CD4-positive, alpha-beta T cell treated with Interleukin-12 subunit alpha and Interleukin-12 subunit beta, for 1 hour (primary cell): ENCODE measurements at places on chromosomes 7 and 10.

- DNase-seq: no peak
Observed at GRCh38 chr10:5440206-5440605, 27.8 kb downstream of the NET1 start.

DNA sequence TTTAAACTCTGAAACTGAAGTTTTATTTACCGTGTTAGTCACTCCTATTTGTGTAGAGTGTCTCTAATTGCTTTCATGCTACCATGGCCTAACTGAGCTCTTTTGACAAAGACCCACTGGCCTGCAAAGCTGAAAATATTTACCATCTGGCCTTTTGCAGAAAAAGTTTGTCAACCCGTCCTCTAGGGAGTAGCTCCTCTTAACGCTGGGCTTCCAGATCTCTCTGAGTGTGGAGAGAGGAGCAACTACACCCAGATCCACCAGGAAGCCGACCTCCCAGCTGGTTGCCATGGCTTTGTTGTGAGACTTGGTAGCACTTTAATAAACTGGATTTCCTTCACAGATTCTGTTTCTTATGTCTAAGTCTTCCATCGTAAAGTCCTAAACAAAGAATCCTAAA lies 4.2 kb upstream of the C10orf71 start:
- no peak for DNase-seq

DNA sequence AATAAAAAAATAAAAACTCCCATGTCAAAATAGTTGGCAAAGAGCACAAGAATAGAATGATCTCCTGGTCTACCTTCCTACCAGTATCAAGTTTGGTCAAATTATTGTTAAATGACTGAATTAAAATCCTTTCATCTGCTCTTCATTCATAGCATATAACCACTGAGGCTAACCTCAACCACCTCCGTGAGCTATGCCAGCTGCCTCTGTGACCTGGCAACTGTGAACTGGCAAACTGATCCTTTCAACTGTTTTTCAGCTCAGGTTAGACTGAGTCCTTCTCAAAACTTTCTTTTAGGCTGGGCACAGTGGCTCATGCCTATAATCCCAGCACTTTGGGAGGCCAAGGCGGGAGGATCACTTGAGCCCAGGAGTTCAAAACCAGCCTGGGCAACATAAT lies 36.1 kb downstream of the NUDCD3 start:
- DNase-seq: no peak

- DNase-seq: no peak
Observed at GRCh38 chr10:125343118-125343925, 183.0 kb upstream of the CTBP2 start.

GRCh38 chr7:110720626-110721025 lies 370.3 kb upstream of the LRRN3 start:
- DNase-seq: no peak

- DNase-seq: no peak
Observed at GRCh38 chr10:1094112-1095057, 38.2 kb downstream of the WDR37 start.

DNA sequence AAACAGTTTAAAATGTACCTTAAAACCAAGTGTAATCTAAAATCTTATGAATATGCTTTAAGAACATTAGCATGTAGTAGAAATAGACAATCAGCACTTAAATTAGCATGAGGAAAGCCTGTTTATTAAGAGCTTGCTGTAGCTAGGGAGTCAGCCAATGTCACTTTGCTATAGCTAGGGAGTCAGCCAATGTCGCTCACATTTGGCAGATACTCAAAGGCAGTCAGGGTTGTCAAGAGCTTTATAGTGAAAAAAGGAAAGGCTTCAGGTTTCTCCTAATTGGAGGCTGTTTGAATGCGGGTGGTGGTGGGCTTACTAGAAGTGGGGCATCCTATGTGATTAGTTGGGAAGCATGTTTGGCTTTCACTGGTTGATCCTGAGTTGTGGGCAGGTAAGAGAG lies 226.2 kb upstream of the DGKB start:
- no peak for DNase-seq

GRCh38 chr10:94219829-94220228 lies 142.9 kb downstream of the NOC3L start:
- DNase-seq: no peak

GRCh38 chr7:50534690-50535290 lies 30.4 kb downstream of the DDC start:
- no peak for DNase-seq

- DNase-seq: no peak
Observed at GRCh38 chr10:69815104-69815503, 13.4 kb downstream of the COL13A1 start.

DNA sequence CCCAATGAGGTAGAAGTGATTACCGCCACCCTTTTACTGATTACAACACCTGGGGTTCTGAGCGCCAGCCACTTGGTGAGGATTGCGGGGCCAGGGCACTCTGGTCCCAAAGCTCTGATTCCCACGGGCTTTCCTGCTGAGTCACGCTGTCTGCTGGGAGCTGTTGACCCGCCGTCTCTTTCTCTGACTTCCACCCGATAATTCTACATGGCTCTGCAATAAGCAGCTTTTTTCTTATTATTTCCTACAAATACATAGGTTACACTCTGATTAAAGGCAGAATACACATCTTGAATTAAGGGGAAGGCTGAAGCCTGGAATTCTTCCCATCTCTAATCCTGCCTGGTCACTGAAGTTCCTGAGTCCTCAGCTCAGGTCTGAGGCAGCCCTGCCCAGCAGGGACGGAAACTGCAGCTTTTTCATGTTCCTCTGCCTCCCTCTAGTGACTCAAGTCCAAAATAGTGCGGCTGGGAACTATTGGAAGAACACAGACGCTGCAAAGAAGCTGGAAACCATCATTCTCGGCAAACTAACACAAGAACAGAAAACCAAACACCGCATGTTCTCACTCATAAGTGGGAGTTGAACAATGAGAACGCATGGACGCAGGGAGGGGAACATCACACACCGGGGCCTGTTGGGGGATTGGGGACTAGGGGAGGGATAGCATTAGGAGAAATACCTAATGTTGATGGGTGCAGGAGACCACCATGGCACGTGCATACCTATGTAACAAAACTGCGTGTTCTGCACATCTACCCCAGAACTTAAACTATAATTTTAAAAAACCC lies 178.3 kb downstream of the PRKCQ start:
- peak; percentile 75 for DNase-seq

GRCh38 chr7:84513061-84513460 lies 318.5 kb upstream of the SEMA3A start:
- DNase-seq: no peak

GRCh38 chr7:87058744-87059524 lies 520 bp downstream of the ELAPOR2 start:
- DNase-seq: peak; percentile 6

DNA sequence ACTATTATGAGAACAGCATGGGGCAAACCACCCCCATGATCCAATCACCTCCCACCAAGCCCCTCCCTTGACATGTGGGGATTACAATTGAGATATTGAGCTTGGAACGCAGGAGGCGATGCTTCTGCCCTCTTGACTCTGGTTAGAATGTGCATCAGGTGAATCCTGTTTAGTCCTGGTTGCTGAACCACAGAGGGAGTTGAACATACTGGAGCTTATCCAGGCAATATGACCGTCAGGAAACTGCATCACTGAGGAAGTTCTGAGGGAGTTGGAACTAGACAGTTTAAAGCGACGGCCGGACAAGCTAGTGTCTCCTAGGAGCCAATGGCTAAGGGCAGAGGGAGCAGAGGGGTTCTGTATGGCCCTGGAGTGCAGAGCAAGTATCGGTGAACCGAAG lies 31.8 kb upstream of the GARS1 start:
- no peak for DNase-seq

- DNase-seq: no peak
Observed at GRCh38 chr10:12218991-12219390, 23.0 kb downstream of the CDC123 start.
